ENCODE measurements at places on chromosomes 12 and 14.

GRCh38 chr14:73630009-73630780 is 14.6 kb upstream of the DNAL1 start:
- DNase-seq = no peak

GRCh38 chr12:42421844-42422779 is 96.1 kb downstream of the PPHLN1 start:
- peak; percentile 37 for DNase-seq

DNA sequence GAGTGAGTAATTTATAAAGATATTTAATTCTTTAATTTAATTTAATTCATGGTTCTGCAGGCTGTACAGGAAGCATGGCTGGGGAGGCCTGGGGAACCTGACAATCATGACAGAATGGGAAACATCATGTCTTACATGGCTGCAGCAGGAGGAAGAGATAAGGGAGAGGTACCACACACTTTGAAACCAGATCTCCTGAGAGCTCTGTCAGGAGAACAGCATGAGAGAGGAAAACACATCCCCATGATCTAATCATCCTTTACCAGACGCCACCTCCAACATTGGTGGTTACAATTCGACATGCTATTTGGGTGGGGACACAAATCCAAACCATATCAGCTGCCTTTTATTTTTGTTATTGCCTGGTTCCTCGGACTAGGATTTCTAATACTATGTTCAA is 928.6 kb downstream of the TMEM121 start:
- DNase-seq = no peak

- DNase-seq = peak; percentile 69
Observed at GRCh38 chr14:105414456-105415371, 4.9 kb upstream of the MTA1 start.

DNA sequence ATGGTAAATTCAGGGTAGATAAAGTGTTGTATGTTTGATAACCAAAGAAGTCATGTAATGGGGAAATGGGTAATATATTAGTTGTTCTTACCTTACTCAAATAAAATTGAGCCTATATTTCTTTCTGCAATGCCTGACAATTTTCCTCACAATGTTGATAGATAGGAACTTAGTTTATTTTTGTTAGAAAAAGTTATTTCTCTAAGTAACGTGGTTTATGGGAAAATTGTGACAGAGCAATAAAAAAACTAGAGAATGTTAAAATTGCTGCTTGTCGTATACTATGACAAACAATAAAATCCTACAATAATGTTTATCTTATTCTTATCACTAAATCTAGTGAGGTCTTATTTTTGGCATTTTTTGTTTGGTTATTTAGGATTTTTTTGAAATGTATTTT is 534.1 kb downstream of the TMTC2 start:
- DNase-seq = no peak

DNA sequence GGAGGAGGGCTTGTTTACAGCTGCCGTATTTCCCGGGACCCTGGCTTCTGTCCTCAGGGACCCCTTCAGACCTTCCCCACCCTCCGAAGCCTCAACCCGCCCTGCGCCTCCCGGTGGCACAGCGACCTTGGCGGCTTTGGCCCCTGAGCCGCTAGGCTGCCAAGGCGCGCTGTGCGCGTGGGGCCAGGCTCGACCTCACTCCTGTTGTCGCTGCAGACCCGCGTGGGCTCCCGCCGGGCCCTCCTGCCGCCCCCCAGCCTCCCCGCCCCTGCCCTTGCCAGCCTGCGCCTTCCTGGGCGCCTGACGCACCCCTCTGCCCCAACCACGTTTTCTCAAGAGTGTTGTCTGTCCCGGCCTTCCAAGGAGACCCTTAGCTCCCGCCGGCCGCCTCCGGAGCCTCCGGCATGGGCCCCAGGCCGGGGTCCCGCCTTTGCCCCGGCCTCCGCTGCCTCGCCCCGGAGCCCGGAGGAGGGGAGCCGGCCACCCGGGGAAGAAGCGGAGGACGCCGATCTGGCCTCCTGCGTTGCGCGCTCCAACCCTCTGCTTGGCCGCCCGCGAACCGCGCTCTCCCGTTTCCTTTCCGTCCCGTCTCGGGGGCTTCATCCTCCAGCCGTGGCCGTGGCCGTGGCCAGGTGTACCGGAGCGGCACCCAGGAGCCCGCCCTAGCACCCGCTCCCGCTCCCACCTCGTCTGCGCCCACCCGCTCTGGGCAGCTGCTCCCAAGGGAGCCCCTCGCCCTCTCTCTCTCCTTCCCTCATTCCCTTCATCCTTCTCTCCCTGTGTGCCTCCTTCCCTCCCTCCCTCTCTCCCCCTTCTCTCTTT is 19.9 kb downstream of the PPP2R5C start:
- DNase-seq = no peak

Data from KBM-7 (cell line).